ENCODE measurements at places on chromosomes 5 and 9.

DNA sequence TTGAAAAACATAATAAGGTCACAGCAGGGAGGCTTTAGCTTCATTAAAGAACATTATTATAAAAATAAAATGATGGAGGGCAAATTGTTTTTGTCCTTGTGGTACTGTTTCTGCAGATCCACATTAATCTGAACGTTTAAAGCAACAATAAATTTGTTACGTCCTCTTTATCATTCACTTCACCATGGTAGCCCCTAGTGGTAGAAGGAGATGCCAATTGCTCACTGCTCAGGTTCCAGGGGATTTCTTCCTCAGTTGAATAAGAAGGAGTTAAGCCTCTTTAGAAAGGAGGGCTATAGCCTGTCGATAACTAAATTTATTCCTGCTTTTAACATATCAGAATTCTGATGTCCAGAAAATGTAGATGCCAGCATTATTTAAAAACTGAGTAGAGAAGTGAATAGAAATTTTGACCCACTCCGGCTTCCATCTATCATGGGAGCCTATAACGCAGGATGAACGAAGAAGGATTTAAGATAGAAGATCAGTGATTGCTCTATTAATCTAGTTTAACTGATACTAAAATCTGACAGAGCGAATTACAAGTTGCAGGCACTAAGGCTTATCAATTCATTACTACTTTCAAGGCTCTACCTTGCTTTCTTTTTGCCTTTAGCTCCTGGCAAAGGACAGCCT, 692.3 kb downstream of the PTPRD start:
- DNase-seq, result no peak

GRCh38 chr9:84226126-84226525, 114.4 kb downstream of the SLC28A3 start:
- DNase-seq, result no peak

- no peak for DNase-seq
These were observed 30.4 kb downstream of the NR3C1 start for GRCh38 chr5:143373076-143373475.

DNA sequence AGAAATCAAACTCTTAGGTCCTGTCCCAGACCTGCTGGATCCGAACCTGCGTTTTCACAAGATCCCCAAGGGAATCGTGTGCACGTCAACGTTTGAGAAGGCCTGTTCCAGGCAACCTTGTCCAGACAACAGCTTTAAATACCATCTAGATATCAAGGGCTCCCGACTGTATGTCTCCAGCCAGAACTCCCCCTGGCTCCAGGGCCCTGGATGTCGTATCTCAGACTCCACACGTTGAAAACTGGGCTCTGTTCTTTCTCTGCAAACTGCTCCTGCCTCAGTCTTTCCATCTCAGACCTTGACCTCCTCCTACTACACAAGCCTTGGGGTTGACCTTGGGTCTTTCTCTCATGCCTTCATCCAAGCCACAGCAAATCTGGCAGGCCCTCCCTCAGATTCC, 5.8 kb upstream of the ENG start:
- no peak for DNase-seq

GRCh38 chr5:90390928-90391327, 18.6 kb downstream of the CETN3 start:
- no peak for DNase-seq

All from midbrain (tissue), 1 donor.